ENCODE measurements at places on chromosomes 12 and 14.

DNA sequence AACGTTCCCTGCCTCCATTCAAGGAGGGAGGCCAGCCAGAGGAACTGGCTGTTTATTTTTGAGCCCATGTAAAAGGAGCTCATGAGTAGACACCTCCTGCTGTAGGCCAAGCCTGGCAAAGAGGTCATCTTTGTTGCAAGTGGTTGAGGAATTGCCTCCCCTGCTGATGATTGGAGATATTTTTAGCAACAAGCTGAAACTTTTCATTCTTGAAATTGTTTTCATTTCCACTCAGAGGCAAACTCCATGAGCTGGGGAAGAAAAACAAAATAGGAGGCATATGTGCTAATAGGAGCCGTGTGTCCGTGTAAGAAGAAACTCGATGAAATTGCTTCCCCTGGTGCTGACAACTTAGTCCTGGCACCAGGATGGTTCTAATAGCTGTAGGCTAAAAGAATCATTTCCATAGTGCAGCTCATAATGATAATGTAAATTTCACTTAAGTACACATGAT, 440.1 kb upstream of the FAR2 start:
- no peak for DNase-seq

GRCh38 chr12:131950182-131950913, 606 bp downstream of the EP400 start:
- DNase-seq = peak; percentile 52

DNA sequence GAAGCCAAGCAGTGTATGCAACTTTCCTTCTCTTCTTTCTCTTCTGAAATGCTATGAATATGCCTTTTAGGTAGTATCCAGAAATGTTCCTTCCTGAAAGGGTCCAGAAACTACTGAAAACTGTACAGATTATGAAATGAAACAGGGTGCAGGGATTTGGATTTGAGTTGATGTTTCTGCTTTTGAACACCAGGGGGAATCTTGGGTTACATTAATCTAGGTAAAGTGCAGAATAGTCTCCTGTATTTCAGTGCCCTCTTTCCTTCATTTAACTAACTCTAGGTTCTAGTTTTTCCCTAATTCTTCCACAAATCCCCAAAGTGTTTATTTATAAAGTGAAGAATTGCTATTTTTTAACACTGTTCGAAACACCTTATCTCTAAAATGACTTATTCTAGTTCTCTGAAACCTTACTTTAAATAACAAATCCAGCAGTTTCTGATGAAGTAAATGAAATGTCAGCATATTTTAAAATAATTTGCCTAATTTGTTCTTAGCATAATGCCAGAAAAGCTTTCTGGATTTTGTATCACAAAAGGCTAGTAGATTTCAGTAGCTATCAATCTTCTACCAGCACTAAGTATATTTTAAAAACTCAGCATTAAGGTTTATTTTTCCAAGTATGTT, 111.9 kb downstream of the LRRK2 start:
- DNase-seq = no peak

- DNase-seq = no peak
Observed at GRCh38 chr12:115103884-115104883, 420.2 kb upstream of the TBX3 start.

DNA sequence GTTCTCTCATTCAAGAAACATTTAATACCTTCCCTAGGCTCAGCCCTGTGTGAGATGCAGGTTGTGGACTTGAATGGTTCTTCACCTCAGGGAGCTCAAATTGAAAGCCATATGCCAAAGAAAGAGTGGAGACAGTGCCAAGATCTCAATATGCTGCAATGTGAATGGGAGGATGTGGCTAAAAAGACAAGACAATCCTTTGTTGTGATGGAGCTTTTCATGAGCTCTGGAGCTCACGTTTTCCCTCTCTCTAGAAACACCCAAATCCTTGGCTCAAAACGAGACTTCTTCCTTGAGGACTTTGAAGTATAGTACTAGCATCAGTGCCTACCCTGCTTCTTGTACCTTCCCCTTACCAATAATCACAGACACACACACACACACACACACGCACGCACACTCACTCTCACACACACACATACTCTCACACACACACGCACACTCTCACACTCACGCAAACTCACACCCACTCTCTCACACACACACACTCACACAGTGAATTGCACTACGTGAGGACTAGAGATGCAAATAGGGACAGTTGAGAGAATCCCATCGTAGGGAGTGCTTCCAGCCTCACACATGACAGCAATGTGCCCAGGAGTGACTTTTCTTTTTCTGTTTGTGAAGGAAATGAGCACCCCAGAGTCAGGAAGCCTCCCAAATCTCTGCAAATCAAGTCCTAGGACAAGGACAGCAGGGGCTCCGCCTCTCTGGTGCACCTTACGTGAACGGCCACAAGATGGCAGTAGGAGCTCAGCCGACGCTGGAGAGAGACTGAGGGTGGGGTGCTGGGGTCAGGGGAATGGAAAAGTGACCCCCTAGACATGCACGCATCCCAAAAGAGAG, 231.4 kb downstream of the PCNX1 start:
- peak; percentile 7 for DNase-seq

DNA sequence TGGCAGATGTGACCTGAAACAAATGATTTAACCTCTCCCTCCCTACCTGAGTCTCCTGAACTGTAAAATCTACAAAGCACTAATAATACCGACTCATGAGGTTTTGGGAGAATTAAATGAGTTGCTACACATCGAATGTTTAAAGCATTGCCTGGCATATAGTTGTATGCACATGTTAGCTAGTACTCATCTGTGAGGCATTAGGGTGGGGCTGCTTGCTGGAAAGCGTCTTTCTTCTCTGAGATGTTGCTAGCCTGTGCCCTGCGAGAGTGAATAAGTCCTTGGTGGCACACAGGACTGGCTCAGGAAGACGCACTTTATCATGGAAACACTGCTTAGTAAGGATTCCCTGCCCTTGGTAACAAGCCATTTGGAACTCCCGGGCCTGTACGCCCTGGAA, 6.1 kb downstream of the RAPGEF3 start:
- no peak for DNase-seq
